ENCODE measurements at places on chromosomes 2 and 18. TPM values are rescaled to one million over a fixed set of nuclear protein-coding genes. Genes with fewer than 3 reads are reported as not detected.

- H3K36me3 ChIP-seq, result no peaks in the 10 kb centered on the region
- DNase-seq, result no peak
- peaks cover 6% of the 10 kb centered on the region for H3K4me1 ChIP-seq
These were observed 209.1 kb downstream of the TFCP2L1 start for GRCh38 chr2:121075641-121076497.

TNFRSF11A gene
- 1.6 TPM for total RNA-seq

- no peak overlapping the region for H3K27ac ChIP-seq
- H3K4me3 ChIP-seq, result no peak overlapping the region
- no peaks in the 10 kb centered on the region for H3K4me1 ChIP-seq
- DNase-seq, result no peak
- no peaks in the 10 kb centered on the region for H3K27me3 ChIP-seq
- no peaks in the 10 kb centered on the region for H3K36me3 ChIP-seq
These were observed 32.1 kb upstream of the MYO3B start for GRCh38 chr2:170145675-170146432.

DNA sequence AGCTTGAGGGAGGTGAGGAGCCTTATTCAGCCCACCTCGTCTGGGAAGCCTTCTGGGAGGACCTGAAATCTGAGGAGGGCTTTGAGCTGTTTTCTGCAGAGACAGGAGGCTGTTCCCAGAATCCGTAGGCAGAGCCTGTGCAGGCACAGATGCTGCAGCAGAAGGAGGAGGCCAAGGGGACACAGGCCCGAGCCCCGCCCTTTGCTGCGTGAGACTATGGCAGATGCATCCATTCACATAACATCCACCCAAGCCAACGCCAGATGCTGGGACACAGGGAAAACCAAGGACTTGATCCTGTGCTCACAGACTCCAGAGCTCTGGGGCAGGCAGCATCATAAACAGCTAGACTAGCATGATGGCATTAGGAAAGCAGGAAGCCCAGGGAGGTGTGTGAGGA, 98.2 kb downstream of the KCNF1 start:
- no peak overlapping the region for H3K27ac ChIP-seq
- no peaks in the 10 kb centered on the region for H3K36me3 ChIP-seq
- H3K4me3 ChIP-seq, result no peak overlapping the region
- peaks cover 23% of the 10 kb centered on the region for H3K27me3 ChIP-seq

GRCh38 chr2:136058262-136058661, 59.7 kb downstream of the CXCR4 start:
- no peak overlapping the region for H3K27ac ChIP-seq
- no peak overlapping the region for H3K4me3 ChIP-seq
- H3K27me3 ChIP-seq, result no peaks in the 10 kb centered on the region
- no peak for DNase-seq
- no peaks in the 10 kb centered on the region for H3K4me1 ChIP-seq

- H3K4me3 ChIP-seq, result no peak overlapping the region
- no peak overlapping the region for H3K27ac ChIP-seq
- H3K36me3 ChIP-seq, result no peaks in the 10 kb centered on the region
- H3K4me1 ChIP-seq, result no peaks in the 10 kb centered on the region
These were observed 236.5 kb downstream of the ZNF804A start for GRCh38 chr2:184834699-184835397.

GRCh38 chr2:85790032-85790431, 36.2 kb downstream of the ATOH8 start:
- H3K27ac ChIP-seq, result peak overlapping the region; percentile 87
- no peak overlapping the region for H3K4me3 ChIP-seq
- DNase-seq, result no peak
- H3K27me3 ChIP-seq, result no peaks in the 10 kb centered on the region
- H3K36me3 ChIP-seq, result peaks cover 31% of the 10 kb centered on the region
- H3K4me1 ChIP-seq, result peaks cover 98% of the 10 kb centered on the region

CHAC2 gene
- total RNA-seq, result 3.8 TPM

DSC1 gene
- 7.5 TPM for total RNA-seq

CCDC195 gene
- not detected for total RNA-seq

- H3K27ac ChIP-seq, result no peak overlapping the region
- peaks cover 71% of the 10 kb centered on the region for H3K27me3 ChIP-seq
- no peaks in the 10 kb centered on the region for H3K4me1 ChIP-seq
- H3K36me3 ChIP-seq, result no peaks in the 10 kb centered on the region
- H3K4me3 ChIP-seq, result no peak overlapping the region
- no peak for DNase-seq
These were observed 267.6 kb downstream of the DCDC2C start for GRCh38 chr2:3970791-3971651.

DNA sequence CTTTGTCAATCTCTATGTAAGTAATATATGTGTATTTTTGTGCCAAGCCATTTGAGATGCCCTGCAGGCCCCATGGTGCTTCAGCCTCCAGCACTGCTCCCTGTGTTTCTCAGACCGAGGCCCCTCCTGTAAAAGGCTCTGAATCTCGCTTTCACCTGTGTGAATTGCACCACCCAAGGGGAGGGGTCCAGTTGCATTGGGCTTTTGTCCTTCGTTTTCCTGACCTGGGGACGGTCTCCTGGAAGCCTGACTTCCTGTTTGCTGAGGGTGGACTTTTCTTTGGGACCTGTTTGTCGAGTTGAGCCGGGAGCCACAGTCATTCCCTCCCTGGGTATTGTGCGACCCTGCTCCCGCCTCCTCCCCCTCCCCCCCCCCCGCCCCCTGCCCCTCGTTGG, 48.9 kb downstream of the AGAP1 start:
- H3K4me1 ChIP-seq, result peaks cover 24% of the 10 kb centered on the region
- H3K27ac ChIP-seq, result no peak overlapping the region
- no peaks in the 10 kb centered on the region for H3K27me3 ChIP-seq
- no peak for DNase-seq
